ENCODE measurements at places on chromosomes 1 and 21. TPM values are rescaled to one million over a fixed set of nuclear protein-coding genes. Genes with fewer than 3 reads are reported as not detected.

PKNOX1 gene
- total RNA-seq: 11.4 TPM

PRAMEF2 gene
- not detected for total RNA-seq

CELA2B gene
- not detected for total RNA-seq

DNAJB4 gene
- 49.5 TPM for total RNA-seq

C8B gene
- total RNA-seq: 9.6 TPM

CHRM3 gene
- 4.9 TPM for total RNA-seq

UBXN10 gene
- total RNA-seq: 7.1 TPM

PROK1 gene
- total RNA-seq: not detected

AADACL4 gene
- not detected for total RNA-seq

CLDN8 gene
- 1.5 TPM for total RNA-seq

ADAM15 gene
- 130 TPM for total RNA-seq

LYPD8 gene
- not detected for total RNA-seq

PDZK1IP1 gene
- 17.8 TPM for total RNA-seq

SYTL1 gene
- 41.7 TPM for total RNA-seq

DESI2 gene
- total RNA-seq: 54.7 TPM

CRNN gene
- total RNA-seq: not detected

TRIM45 gene
- 2.7 TPM for total RNA-seq

MIA3 gene
- total RNA-seq: 76.0 TPM

HES4 gene
- total RNA-seq: 28.2 TPM

VHLL gene
- not detected for total RNA-seq

USP24 gene
- 34.3 TPM for total RNA-seq

FHAD1 gene
- total RNA-seq: 45.8 TPM

CHIA gene
- 207 TPM for total RNA-seq

RGS18 gene
- 9.9 TPM for total RNA-seq

TDRD5 gene
- not detected for total RNA-seq

OPRD1 gene
- total RNA-seq: not detected

CASZ1 gene
- total RNA-seq: 112 TPM

LHX4 gene
- 0.17 TPM for total RNA-seq

IGSF5 gene
- not detected for total RNA-seq

RGS1 gene
- total RNA-seq: 30.1 TPM

CGN gene
- total RNA-seq: 111 TPM

SPRR2A gene
- not detected for total RNA-seq

TNFRSF18 gene
- total RNA-seq: 0.89 TPM

LEPR gene
- 28.0 TPM for total RNA-seq

MXRA8 gene
- total RNA-seq: 73.7 TPM

FCRL2 gene
- 2.1 TPM for total RNA-seq
